ENCODE measurements at places on chromosomes 6 and 20.
A peak's percentile ranks its signal among the peaks of the same experiment; 100 is the strongest.

DNA sequence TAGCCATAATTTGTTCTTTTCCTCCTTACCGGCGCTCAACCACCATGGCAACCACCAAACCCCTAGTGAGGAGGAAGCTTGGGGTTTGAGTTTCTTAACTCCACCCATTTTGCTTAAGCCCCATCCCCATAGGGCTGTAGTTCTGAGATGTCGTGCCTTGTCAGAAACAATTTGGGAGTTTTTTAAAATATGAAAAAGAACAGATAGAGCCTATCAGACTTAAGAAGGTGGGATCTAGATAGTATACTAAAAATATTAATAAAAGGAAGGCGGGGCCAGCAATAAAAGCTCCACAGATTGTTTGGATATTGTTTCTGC, 5.6 kb downstream of the BRD2 start:
- no peak for DNase-seq

GRCh38 chr6:84358581-84358980, 131.1 kb upstream of the CEP162 start:
- DNase-seq, result no peak

DNA sequence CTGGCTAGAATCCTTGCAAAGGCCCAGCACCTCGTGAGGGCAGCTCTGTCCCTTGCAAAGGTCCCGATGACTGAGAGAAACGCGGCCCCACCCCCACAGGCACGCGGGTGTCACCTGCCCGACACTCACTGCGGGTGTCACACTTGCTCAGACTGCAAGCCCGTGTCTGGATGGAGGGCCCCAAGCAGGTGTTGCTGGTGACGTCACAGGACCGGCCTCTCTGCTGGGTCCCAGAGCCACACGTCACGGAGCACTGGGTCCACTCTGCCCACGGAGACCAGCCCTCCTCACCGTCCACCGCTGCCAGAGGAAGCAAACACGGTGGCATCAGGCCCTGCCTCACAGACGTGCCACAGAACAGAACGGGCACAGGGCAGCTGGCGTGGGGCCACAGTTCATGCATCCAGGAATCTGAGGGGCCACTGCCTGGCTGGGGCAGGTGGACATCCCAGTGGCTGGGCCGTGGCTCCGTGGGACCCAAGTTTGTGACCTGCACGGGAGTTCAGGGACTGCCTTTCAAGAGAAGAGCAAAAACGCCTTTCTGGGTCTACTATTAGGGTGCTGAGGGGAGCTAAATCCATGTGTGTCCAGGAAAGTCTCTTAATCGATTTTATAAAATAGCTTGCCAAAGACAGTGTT, 16.0 kb downstream of the THBS2 start:
- DNase-seq, result no peak

GRCh38 chr6:159430323-159430722, 261.1 kb downstream of the FNDC1 start:
- no peak for DNase-seq

- DNase-seq, result no peak
These were observed 9.2 kb upstream of the C6orf141 start for GRCh38 chr6:49541210-49541724.

- DNase-seq, result no peak
These were observed 19.7 kb upstream of the TM9SF4 start for GRCh38 chr20:32089637-32090362.

DNA sequence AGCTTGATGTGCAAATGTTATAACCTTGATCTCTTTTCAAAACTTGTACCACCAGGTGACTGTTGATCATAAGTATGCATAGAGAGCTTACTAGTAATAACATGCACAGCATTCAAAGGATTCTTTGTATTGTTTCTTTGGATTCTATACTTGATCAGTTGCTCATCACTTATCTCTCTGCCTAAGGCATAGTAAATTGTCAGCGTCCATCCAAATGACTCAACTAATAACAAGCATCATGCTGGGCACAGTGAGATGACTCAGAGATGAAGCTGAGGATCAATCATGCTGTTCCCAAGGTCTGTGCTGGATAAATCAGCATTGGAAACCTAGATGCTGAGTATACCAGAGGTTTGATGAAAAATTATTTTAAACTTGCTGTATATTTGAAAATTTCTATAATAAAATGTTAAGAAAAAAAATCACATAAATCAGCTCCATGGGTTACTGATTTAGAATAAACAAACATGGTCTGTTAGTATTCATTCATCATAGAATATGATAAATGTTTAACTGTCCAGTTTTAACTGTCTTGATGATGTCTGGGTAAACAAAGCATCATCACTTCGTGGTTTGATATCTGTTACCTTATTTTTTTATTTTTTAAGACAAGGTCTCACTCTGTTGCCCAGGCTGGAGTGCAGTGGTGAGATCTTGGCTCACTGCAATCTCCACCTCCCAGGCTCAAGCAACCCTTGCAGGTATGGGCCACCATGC, 45.6 kb upstream of the SGK1 start:
- DNase-seq, result no peak

DNA sequence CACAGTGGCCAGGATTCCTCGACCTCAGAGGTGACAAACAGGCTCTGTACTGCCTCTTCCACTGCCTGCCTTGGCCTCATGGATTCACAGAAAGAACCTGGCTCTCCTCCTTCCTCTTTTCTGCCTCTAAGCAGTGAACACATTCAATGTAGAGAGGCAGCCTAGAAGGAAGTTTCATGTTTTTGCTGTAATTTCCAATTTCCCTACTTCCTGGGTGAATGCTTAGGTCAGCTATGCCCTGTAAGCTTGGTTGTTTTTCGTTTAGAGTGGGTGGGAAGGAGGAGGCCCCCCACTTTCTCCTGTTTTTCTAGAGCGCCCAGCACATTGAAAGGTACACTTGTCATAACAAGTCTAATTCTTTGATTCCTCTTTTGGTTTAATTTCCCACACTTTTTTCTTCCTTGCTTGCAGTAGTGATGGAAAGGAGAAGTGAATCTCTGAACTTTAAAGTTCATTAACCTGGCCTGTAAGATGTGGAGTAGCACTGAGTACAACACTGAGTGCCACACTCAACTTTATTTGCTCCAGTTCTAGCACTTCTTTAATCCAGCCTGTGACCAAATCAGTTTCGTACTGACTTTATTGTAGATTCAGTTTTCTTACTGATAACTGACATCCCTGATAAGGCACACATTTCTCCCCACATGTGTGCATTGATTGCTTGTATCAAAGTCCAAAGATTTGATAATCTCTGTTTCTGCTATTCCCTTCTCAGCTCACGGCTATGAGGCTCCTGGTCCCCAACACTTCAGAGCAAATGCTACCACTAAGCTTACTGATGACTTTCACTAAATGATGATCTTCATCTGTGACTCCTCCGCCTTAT, 100.0 kb upstream of the MAN1A1 start:
- DNase-seq, result no peak

DNA sequence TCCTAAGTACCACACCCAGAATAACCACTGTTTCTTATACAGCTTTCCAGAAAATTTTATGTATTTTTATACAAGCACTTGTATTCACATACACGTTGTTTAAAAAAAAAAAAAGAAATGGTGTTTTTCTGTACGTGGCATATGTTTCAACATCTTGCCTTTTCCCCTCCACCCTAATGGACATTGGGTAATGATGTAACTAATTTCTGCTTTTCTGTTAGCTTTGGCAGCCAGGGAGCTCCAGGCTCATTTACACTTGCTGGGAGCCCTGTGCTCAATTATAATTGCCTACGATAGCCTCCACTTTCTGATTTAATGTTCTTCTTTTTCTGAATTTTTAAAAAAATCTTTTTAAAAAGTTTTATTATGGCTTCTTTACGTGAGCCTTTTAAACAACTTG, 352.4 kb downstream of the UTRN start:
- peak; percentile 47 for DNase-seq

DNA sequence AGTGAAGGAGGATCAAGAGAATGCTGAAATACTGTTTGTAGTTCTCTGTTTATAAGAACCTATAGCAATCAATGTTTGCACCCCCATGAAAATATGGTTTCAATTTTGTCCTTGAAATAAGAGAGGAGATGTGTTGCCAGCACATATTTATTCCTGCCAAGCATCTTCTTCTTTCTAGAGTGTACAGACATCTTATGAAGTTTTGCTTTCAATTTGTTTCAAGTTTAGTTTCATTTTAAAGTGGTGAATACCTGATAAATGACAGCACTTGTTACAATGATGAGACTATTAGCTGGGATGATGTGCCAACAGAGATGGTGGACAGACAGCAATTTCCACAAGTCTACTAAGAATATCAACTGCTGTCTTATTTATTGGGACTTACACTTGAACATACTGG, 39.2 kb upstream of the CENPW start:
- DNase-seq, result no peak

GRCh38 chr6:161341638-161342037, 67.8 kb upstream of the AGPAT4 start:
- DNase-seq, result no peak

DNA sequence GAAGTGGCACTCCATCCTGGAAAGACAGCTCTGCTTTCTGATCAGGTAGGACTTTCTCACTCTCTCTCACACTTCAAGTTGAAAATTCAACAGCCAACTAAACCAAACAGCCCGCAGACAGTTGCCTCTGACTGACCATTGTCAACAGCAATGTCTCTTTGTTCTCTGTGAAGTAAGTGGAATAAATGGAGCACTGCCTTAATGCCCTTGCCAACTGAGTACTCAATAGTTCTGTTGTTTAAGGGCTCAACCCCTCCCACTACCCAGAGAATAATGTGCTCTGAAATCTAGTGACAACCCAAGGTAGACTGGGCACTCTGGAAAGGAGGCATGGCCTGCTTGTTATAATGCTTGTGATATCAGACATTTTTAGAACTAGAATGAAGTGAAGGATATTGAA, 16.8 kb upstream of the BCLAF1 start:
- no peak for DNase-seq

GRCh38 chr20:36386236-36386635, 80.1 kb downstream of the DLGAP4 start:
- no peak for DNase-seq
